Activated CD4-positive, alpha-beta T cell treated with anti-CD3 and anti-CD28 coated beads, Interleukin-2, amount 10 ng/mL, durations not matched to agents 24 days and 14 days (primary cell): ENCODE measurements at places on chromosomes 7 and 10.

DNA sequence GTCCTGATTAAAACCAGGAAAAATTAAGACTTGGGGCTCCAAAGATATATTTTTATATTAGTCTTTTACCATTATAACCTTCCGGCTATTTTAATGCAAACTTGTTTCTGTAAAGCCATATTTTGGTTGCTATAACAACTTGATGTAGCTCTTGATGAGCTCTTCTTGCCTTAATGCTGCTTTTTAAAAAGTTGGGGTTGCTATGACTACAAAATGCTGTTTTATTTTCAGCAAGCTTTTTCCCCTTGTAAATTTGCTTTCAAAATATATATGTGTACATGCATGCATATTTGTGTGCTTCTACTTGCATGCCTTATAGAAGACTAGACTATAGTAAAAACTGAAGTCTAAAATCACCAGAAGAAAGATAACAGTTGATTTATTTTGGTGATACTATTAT, 99.7 kb downstream of the CSTF2T start:
- no peak for DNase-seq

DNA sequence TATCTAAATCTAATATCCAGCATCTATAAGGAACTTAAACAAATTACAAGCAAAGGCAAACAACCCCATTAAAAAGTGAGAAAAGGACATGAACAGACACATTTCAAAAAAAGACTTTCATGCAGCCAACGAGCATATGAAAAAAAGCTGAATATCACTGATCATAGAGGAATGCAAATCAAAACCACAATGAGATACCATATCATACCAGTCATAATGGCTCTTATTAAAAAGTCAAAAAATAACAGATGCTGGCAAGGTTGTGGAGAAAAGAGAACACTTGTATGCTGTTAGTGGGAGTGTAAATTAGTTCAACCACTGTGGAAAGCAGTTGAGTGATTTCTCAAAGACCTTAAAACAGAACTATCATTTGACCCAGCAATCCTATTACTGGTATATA, 334.4 kb upstream of the CACNA2D1 start:
- DNase-seq: no peak

- no peak for DNase-seq
Measured at GRCh38 chr7:90945104-90945787, 319.0 kb upstream of the FZD1 start.

GRCh38 chr7:107450970-107451369, 18.9 kb upstream of the GPR22 start:
- DNase-seq: no peak

DNA sequence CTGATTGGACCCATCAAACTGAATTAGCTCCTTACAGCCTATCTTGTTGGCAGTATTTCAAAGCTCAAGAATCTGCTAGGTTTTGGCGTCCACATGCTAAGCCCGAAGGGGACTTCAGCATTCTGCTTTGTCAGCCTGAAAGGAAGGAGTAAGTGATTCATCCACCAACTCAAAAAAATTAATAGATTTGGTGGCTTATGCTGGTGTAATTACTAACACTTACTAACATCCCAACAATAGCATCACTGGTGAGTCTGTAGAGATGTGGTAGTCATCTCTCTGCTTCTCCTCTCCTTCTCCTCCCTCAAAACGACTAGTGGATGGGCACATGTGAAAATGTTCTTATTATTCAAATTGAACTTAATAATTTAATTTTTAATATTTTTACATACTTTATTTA, 53.8 kb upstream of the EGR2 start:
- DNase-seq: no peak

- no peak for DNase-seq
Measured at GRCh38 chr7:136664537-136664936, 203.9 kb upstream of the CHRM2 start.

GRCh38 chr10:45155784-45156183, 155.1 kb downstream of the ZNF22 start:
- no peak for DNase-seq
